G401 (cell line): ENCODE measurements at places on chromosomes 2 and 18. TPM values are rescaled to one million over a fixed set of nuclear protein-coding genes. Genes with fewer than 3 reads are reported as not detected.

Gene HOXD9
- 6.6 and 10.6 TPM in 2 replicates for total RNA-seq

- no peak for DNase-seq
Observed at GRCh38 chr18:47075098-47075883, 39.9 kb upstream of the ELOA2 start.

DNA sequence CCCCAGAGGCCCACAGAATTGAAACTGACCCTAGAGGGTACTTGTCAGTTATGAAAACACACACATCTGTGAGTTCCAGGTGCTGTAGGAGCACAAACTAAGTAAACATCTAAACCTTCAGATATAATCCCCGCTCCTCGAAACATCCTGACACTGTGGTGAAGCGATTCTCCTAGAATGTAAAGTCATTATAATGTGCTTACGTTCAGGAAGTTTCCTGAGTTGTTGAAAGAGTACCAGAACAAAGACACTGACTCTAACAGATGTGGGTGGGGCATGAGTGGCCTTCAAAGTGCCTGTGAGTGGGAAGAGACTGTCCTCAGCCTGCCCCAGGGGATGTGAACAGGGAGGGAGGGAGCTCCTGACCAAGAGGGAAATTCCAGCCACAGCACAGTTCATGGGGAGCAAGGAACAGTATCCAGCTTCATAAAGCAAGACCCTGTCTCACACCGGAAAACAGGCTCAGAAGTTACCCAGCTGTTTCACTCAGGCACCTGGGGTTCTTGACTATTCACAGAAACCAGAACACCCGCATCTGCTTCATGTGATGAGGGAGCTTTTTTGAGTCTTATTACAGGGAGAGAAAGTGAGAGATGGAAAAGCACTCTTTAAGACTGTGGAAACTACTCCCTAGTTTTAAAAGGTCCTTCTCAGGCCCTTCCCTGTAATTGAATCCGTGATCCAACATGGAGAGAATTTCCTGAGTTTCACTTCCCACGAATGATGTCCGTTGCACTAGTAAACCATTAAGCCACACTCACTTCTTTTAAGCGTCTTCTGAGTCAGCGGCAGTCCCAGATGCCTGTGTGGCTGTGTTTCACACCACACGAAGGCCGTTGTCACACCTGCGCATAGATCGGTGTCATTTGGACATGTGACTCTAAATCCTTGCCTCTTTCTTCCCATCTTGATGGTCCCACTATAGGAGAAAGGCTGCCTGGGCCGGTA lies 88.6 kb upstream of the EML6 start:
- DNase-seq: no peak

DNA sequence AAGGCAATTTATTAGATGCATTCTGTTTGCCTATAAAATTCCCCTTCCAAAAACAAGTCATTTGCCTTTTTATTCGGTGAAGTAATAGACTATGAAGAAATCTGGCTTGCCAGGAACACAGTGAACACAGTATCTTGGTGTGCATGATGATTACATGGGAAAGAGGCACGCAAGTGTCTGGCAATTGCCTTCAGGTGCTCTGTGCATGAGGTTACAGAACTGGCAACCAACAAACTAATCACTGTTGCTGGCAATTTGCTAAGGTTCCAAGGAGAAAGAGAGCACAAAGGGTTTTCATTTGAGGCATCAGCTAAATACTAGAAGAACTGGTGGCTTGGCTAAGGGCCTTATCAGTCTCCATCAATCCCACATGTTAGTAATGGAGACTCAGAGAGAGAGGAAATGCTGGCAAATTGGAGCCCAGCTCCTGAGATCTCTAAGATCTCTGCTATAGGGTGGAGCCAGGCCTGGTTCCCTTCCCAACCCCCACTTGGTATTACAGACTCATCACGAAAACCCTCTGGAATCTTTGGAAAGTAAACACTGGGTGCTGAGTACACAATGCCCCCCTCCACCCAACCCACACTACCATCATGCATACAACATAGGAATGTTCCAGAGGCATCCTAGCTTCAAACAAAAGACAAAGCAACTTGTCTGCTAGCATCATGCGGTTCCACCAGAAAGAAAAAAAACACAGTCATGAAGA lies 10.4 kb downstream of the RNF152 start:
- DNase-seq: no peak

Gene ZNF892
- 2.5 and 2.6 TPM in 2 replicates for total RNA-seq

Gene UGT1A10
- total RNA-seq: not detected in 2 replicates

DNA sequence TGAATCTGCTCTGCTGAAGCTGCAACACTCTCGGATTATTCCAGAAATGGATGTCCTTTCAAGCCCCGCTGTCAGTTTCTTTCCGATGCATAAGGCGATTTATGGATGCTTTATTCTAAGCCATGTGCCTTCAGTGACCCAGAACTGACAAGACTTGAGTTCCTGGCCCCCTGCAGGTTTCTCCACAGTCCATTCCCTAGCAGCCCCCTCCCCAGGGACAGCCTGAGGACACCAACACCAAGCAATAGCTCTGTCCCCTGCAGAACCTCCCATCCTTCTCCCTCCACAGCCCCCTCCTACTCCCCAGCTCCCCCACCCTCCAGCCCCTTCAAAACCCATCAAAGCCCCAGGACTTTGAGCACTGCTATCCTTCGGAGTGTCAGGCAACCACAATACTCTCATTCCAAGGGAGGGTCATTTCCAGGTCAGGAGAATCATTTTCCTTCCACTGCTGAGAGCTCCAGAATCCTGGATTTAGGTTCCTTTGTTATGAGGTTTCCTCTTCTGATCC lies 24.6 kb upstream of the SPP2 start:
- no peak for DNase-seq

Gene FAP
- not detected in 2 replicates for total RNA-seq

DNA sequence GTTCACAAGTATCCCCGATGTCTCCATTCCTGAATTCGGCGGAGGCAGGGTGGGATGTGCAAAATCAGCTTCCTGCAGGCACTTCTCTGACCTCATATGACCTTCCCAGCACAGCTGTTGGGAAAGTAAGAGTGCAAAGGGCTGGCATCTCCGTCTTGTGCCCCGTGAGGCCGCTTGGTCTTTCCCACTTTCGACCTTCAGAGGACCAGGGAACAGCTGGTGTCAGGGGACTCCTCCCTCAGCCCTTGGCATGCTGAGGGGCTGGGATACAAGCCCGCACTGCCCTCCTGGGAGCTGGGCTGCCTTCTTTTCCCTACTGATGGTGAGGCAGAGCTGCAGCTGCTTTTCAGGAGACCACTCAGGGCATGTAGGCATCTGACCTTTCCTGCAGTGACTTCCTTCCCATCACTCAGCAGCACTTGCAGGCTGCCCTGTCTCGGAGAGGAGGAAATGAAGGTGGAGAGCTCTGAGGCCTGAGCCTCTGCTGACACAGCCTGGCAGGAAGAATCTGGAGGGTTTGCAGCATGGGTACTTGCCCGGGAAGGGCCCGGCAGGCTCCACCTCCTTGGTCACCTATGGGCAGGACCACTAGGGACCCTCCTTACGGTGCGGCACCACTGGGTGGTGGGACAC lies 277.2 kb upstream of the HS6ST1 start:
- DNase-seq: no peak

GRCh38 chr2:156329927-156330726 lies 2.4 kb downstream of the NR4A2 start:
- DNase-seq: peak; percentile 14

GRCh38 chr2:164151522-164151921 lies 415.7 kb upstream of the FIGN start:
- DNase-seq: no peak

Gene SFT2D3
- 11.7 and 13.0 TPM in 2 replicates for total RNA-seq

- no peak for DNase-seq
Observed at GRCh38 chr2:178863130-178863855, 56.1 kb upstream of the TTN start.

Gene NGEF
- 0.31 and 0.75 TPM in 2 replicates for total RNA-seq

Gene INPP5D
- total RNA-seq: 1.3 and 5.1 TPM in 2 replicates

- DNase-seq: no peak
Observed at GRCh38 chr2:16607301-16607700, 58.3 kb downstream of the CYRIA start.

DNA sequence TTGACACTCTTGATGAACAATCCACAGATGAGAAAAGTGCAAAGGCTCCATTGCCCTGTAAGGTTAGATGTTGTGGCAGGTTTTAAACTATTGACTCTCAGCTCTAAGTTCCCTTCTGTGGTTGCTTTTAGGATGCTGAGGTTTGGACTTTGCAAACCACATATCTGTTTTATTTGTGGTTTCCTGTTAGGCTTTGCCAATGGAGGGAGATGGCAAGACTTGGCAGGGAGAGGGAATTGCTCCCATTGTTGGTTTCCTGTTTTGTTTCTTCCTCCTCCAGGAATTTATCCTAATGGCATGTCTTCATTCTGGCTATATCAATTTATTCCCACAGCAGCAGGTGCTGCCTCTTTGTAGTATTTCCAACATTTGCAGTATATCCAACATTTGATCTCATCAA lies 772.3 kb downstream of the LRRTM4 start:
- no peak for DNase-seq

DNA sequence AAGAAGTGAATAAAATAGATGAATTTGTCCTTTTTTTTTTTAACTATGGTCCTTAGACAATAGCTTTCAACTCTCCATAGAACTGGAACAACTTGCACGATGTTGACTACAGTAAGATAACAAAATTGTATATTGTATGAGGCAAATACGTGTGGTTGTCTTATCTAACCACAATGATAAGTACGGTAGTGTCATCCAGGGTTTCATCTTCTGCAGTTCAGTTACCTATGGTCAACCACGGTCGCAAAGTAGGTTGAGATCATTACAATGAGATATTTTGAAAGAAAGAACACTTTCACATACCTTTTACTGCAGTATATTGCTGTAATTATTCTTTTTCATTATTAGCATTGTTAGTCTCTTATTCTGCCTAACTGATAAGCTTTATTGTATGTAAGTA lies 295.2 kb downstream of the PARD3B start:
- no peak for DNase-seq

- DNase-seq: no peak
Observed at GRCh38 chr2:149587950-149588487, 444 bp upstream of the MMADHC start.

DNA sequence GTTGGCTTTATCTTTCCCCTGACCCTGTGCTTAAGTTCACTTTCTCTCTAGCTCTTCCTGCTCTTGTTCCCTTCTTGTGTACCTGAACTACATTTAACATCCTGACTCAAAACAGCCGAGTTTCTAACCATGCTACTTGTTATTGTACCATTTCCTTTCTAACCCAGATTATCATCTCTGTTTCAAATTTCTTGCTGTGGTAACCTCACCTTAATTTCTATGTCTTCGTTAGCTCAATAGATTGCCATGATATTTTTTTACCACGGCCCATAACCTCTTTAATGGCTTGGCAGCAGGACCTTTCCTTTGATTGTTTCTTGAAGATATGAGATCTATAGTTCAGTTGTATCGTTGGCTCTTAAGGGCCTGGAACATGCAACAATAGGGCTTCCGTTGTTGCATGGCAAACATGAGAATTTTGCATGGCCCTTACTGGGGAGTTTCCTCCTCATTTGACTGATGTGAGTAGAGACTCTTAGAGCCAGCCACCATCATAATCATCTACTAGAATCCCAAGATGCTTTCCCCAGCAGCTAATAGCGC lies 11.1 kb downstream of the CFAP36 start:
- no peak for DNase-seq

- DNase-seq: no peak
Observed at GRCh38 chr2:226581661-226582060, 218.0 kb downstream of the IRS1 start.

DNA sequence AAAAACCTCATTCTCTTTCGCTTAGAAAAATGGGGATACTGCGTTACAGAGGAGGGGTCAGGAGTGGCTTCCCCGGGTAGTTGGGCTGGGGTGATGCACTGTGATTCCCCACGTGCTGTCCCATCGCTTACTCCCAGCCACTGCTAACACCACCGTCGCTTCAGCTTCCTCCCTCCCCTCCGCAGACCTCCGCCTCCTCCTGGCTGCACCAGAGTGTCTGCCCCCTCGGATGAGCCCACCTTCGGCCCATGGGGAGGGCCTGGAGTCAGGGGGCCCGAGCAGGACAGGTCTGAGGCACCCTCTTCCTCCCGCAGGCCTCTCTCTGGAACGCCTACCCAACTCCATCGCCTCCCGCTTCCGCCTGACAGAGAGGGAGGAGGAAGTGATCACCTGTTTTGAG lies 59.1 kb upstream of the MCFD2 start:
- DNase-seq: no peak

GRCh38 chr2:205989271-205990071 lies 96.5 kb downstream of the INO80D start:
- DNase-seq: no peak

Gene SETBP1
- not detected in 2 replicates for total RNA-seq

Gene CYP27C1
- total RNA-seq: 1.0 and 4.4 TPM in 2 replicates

DNA sequence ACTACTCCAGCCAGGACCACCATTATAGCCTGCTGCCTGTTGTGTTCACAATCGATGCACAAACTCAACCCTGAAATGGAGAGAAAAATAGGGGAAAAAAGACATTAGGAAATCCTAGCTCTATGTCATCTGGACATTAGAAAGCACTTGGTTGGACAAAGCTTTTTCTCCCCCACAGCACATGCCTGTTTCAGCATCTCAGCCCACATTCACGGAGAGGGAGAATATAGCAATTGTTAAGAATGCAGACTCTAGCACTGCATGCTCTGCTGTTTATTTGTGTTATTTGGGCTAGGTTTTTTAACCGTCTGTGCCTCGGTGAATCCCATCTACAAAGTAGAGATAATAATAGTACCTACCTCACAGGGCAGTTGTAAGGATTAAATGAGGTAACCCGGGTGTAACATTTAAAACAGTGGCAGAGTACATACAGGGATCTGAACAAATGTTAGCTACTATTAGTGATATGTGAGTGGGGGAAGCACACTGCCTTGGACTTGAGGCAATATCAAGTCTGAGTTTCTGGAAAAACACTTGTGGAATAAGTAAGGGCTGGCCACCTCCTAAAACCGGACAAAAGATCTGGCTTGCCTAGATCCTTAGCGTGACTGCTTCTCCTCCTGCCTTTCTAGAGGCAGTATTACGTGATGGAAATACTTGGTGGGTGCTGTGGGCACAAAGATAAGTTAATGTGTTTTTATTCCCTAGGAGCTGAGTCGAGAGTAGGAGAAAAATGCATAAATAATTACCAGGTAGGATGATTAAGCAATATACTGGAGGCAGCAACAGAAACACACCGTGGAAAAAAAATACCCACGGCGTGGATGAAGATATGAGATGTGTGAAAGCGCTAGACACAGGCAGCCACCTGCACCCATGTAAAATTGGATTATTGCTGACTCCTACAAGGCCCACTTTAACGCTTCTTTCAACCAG lies 1.0 kb upstream of the PPP1CB start:
- peak; percentile 60 for DNase-seq
